ENCODE measurements at places on chromosomes 3 and 15.
A peak's percentile ranks its signal among the peaks of the same experiment; 100 is the strongest.

- no peak for DNase-seq
Measured at GRCh38 chr3:42678447-42678846, 6.9 kb upstream of the KLHL40 start.

DNA sequence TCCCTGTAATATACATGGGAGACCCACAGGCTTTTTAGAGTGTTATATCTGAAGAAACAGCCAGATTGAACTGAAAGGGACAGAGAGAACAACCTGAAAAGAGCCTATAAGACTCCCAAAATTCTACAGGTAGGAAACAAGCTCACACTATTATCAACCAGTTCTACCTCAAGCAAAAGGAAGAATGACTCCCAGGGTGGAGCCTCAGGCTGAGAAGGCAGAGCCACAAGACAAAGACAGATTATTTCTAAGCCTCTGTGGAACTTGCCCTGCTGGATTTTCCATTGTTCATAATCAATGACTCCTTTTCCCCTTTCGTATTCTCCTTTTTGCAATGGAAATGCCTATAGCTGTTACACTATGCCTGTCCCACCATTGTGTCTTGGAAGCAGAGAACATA lies 95.1 kb upstream of the LMCD1 start:
- no peak for DNase-seq

GRCh38 chr15:49688135-49688790 lies 67.4 kb downstream of the DTWD1 start:
- DNase-seq: no peak

GRCh38 chr3:160200353-160200752 lies 24.9 kb upstream of the C3orf80 start:
- peak; percentile 50 for DNase-seq

DNA sequence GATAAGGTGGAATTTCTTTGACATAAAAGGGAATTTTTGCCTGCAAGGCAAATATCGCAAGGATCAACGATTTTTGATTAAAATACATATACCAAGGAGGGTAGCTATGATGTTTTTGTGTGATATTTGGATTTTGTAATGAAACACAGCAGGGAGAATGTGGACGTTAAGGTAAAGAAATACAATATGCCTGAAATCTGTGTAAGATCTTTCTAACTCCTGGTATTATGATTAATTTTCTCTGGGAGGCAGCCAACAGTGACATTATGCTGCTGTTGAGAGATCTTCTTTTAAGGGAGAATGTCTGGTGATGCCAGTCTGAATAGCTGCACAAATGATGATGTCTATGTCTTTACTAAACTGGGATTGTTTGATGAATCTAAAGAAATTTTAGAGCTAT lies 972.2 kb downstream of the SQOR start:
- no peak for DNase-seq

DNA sequence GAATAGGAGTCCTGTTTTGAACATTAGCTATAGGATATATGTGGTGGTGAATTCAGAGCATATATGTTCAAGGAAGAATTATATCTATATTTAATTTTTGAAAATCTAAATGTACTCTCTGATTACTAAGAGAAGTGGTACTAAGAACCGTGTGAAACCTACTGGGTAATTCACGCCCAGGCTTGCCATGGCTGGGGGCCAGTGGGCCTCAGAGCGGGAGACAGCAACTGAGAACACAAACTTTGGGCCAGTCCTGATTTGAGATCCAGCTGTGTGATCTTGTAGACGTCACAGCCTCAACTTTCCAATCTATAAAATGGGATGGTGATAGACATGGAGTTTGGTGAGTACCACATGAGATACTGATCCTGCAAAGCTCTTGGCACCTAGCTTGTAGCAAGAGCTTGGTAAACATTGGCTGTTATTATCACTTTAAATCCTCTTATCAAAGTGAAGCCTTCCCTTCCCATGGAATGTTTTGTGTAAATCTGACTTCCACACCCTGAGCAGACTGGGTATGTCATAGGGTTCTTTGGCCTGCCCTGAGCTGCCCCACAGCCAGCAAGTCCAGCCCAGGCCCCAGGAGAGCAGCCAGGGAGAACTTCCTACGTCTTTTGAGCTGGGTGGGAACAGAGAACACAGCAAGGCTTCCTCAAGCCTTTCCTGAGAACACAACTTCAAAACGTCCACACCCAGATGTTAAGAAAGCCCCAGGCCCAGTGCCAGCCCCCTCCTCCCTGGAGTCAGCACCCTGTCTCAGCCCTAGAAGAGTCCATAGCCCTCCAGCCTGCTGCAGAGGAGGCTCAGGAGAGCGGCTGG lies 8.2 kb upstream of the PAQR5 start:
- no peak for DNase-seq

- no peak for DNase-seq
Measured at GRCh38 chr15:31155151-31155550, 53.6 kb upstream of the TRPM1 start.

DNA sequence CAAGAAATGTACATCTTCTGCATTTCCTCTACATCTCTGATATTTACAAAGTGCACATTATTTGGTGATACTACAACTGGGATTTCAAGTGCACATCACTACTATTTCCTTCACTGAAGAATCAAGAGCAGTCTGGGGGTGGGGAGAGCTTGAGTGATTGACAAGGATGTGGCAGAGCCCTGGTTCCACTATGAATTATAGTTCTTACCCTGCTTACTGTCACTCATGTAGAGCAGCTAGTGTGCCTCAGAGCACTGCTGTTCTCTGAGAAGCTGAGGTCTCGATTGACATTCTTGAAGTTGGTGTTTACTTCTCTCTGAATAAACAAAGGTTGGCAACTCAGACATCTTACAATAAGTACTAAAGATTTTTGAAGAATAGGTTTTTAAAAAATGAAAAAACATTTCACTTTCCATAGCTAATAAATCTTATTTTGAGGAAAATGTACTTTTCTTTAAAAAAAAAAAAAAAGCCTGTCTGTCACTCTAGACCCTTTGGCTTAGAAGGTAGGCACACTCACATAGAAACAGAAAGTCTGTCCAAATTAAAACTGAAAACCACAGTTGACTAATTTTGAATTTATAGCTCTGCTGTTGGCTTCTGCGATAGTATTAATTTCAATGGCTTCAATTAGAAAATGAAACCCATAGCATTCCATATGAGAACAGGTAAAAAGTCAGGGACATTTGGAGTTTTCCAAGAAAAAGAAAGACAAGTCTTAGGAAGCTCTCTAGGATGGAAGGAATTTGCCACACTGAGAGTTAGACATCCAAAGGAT lies 5.6 kb downstream of the GREM1 start:
- no peak for DNase-seq

DNA sequence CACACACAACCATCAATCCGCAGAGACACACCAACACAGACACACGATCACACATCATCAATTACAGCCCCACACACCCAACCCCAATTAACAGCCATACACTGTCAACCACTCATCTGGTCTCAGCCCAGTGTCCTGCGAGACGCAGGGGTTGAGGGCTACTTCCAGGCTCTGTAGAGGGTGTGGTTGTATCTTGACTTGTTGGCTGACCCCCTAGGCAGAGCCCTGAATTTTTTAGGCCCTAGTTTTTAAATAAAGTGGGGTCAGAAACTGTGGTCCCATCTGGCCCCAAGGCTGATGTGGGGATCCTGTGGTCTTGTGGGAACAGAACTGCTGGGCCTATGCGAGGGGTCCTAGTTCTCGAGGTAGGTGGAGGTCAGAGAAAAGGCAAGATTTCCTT lies 9.2 kb downstream of the VILL start:
- DNase-seq: no peak

GRCh38 chr3:4838621-4839022 lies 140.6 kb upstream of the BHLHE40 start:
- no peak for DNase-seq

DNA sequence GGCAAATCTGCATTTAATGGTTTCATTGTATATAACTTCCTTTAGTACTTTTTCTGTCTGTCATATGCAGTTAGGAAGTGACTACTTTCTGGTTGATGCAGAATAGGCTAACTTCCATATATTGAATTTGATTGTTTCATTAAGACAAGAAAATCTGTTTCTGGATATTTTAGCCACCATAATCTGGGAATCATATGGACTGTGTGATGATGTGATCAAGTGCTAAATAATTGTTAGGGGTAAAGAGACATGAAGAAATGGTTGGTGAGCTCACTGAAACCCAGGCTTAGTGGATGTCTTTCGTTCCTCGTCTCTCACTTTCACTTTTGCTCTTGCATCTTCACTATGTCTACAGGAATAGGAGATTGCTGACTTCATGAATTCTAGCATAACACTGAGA lies 3.5 kb upstream of the MNS1 start:
- DNase-seq: peak; percentile 71

DNA sequence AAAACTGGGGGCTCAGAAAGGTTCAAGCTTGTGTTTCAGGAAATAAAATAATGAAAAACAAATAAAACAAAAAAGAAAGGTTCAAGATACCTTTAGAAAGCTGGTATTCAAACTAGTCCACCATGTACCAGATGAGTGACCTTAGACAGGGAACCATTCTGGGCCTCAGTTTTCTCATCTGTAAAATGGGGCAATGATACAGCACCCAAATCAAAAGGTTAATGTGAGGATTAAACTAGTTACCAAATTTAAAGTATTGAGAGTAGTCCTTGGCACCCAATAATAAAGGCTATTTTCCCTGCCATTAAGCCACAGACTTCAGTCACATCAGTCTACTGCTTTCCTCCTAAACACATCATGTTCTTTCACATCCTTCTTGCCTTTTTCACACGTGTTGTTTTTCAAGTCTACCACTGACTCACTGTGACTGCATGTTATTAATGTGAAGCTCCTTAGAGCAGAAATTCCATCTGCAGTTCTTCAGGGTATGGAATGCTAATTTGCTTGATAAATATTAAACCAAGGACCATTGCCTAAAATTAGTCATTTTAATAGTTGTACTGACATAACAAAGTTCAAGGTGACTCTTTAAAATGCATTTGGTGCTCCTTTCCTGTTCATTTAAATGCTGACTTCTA lies 19.9 kb downstream of the TAMM41 start:
- DNase-seq: no peak

GRCh38 chr3:9196020-9196419 lies 53.4 kb downstream of the SRGAP3 start:
- DNase-seq: peak; percentile 23

GRCh38 chr3:144511346-144511745 lies 539.7 kb downstream of the DIPK2A start:
- DNase-seq: no peak

DNA sequence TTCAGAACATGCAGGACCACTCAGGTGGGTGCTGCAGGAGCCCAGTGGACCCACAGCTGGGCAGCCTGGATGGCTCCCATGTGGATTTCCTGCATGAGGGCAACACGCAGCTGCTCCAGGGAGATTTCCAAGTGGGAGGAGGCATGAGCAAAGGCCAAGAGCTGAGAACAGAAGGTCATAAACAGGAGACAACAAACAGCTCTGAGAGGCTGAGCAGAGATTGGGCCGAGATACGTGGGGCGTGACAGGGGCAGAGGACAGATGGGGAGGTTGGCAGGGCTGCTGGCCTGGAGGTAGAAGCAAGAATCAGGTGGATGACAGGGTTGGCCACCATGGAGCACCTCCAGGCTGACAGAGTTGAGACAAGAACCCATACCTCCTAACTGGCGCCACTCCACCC lies 2.9 kb downstream of the PHGR1 start:
- no peak for DNase-seq

DNA sequence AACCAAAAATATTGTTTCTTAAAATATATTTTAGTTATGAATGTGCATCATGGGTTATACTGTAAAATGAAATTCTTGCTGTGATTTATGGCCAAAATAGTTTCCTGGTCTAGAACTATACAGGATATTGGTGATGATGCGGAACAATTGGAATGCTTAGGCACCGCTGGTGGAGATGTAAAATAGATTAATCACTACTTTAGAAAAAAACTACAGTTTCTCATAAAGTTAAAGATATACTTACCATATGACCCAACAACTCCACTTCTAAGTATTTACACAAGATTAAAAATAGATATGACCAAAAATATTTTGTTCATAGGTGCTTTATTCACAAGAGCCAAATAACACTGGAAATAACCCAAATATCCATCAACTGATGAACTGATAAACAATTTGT lies 126.7 kb downstream of the TUSC7 start:
- DNase-seq: no peak

DNA sequence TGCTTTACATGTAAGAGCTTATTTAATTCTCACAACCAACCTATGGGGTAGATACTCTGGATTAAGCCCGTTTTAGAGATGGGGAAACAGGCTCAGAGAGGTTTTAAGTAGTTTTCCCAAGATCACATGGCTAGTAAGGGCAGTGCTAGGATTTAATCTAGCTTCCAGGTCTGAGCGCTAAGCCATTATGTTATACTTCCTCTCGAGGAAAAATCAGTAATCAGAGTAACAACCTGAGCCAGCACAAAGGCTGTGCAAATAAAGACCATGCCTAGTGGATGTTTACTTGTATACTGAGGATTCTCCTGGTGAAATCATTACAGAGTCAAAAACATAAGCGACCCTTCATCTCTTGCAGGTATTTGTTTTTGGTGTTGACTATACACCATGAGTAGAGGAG lies 9.0 kb downstream of the FSTL1 start:
- DNase-seq: peak; percentile 8

DNA sequence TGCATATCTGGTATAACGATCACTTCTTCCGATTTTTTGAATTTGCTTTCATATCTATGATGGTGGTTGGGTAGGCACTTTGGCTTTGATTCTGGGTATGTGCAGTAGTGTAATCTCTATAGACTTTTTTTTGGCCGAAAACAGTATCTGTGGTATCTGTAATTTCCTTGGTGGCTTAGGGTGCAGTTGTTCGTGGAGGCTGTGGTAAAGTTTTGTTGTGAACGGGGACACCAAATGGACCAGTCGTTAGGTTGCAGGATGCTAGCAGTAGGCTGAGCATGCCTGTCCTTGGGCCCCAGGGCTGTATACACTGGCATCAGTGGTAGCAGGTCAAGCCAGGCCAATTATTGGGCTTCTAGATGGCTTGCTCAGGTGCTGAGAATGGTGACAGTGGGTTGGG lies 55.2 kb downstream of the CCDC66 start:
- no peak for DNase-seq

DNA sequence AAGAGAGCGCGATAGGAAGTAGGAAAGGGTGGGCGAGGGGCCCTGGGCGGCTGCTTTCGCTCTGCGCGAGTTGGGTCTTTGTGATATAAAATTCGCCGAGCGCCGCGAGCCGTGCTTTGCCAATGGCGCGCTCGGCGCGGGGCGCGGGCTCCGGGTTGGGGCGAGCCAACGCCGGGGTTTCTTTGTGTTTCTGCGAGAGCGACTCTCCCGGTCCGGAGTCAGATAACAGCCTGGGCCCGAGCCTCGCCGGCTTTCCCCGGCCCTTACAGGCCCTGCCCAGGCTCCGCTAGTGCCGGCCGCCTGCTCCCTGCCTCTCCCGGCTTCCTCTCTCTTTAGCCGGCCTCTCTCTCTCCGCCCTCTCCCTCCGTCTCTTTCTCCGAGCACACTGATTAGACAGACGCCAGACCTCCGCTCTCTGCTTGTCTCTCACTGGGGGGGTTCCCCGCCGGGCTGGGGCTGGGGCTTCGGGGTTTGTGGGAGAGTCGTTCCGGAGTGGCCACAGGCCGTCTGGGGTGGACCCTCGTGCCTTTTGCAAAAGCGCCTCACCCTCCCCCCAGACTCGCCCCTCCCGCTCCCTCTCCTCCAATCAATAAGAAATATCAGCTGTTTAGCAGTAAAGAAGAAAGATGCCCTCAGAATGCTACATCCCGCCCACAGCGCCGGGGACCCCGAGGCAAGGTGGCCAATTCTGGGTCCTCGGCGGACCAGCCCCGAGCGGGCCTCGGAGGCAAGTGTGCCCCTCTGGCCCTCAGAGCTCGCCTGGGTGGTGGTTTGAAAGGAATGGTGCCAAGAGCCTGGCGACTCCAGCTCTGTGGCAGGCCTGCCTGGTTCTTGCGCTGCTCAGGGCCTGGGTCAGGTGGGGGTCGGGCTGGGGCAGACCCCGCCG lies 2.9 kb downstream of the NR2F2 start:
- DNase-seq: peak; percentile 69

GRCh38 chr3:9399746-9400145 lies 2.3 kb downstream of the SETD5 start:
- DNase-seq: peak; percentile 63

Data from NCI-H1417 (cell line).